ENCODE measurements at places on chromosomes 2 and 18.

GRCh38 chr2:47373747-47374146 lies 29.2 kb upstream of the MSH2 start:
- no peak overlapping the region for H3K4me3 ChIP-seq
- peaks cover 5% of the 10 kb centered on the region for H3K4me1 ChIP-seq
- no peak for DNase-seq
- no peaks in the 10 kb centered on the region for H3K27me3 ChIP-seq
- peaks cover 57% of the 10 kb centered on the region for H3K36me3 ChIP-seq
- no peak overlapping the region for H3K27ac ChIP-seq

GRCh38 chr2:149090706-149091105 lies 52.2 kb downstream of the LYPD6B start:
- H3K27ac ChIP-seq: no peak overlapping the region
- no peak for DNase-seq
- H3K36me3 ChIP-seq: no peaks in the 10 kb centered on the region
- H3K27me3 ChIP-seq: no peaks in the 10 kb centered on the region
- no peaks in the 10 kb centered on the region for H3K4me1 ChIP-seq

- no peaks in the 10 kb centered on the region for H3K36me3 ChIP-seq
- H3K4me1 ChIP-seq: no peaks in the 10 kb centered on the region
- no peak for DNase-seq
Measured at GRCh38 chr2:12773586-12774394, 57.1 kb downstream of the TRIB2 start.

DNA sequence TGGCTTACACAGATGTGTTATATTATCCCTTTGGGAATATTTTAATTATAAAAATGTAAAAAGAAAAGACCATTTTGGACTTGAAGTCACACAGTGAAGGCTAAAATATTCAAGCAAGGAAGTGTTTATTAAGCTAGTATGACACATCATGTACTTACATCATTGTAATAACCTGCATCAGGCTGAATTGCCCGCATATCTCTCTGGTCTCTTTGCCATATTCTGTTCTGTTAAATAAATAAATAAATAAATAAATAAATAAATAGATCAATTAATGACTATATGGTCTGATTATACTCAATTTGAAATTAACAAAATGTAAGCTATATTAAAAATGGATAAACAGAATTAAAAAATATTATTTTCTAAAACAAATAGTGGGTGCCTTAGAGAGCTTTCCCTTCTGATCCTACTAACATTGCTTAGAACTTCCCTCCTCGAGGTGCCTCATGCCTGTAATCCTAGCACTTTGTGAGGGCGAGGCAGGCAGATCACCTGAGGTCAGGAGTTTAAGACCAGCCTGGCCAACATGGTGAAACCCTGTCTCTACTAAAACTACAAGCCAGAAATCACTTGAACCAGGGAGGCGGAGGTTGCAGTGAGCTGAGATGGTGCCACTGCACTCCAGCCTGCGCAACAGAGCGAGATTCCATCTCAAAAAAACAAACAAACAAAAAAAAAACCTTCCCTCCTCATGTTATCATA lies 42.0 kb downstream of the WDR33 start:
- no peak overlapping the region for H3K4me3 ChIP-seq
- peaks cover 28% of the 10 kb centered on the region for H3K4me1 ChIP-seq
- peaks cover 74% of the 10 kb centered on the region for H3K36me3 ChIP-seq
- no peak for DNase-seq
- no peaks in the 10 kb centered on the region for H3K27me3 ChIP-seq
- H3K27ac ChIP-seq: peak overlapping the region; percentile 86

DNA sequence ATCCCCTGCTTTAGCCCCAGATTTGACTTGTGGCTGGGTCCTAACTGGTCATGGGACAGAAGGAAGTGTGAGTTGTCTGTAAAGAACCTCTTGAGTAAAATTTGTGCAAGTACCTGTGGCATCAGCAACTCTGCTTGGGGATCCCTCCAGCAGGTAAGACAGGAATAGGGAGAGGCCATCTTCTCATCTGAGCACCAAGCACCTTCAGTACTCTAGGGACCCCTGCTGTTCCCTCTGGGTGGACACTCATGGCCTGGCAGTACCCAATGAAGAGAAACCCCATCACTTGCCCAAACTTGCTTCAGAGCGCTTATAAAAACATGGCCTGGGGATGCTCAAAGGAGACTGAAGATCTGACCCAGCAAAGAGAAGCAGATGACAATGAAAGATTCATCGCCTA lies 297.8 kb downstream of the SP3 start:
- H3K27ac ChIP-seq: no peak overlapping the region
- H3K27me3 ChIP-seq: no peaks in the 10 kb centered on the region
- H3K36me3 ChIP-seq: no peaks in the 10 kb centered on the region

DNA sequence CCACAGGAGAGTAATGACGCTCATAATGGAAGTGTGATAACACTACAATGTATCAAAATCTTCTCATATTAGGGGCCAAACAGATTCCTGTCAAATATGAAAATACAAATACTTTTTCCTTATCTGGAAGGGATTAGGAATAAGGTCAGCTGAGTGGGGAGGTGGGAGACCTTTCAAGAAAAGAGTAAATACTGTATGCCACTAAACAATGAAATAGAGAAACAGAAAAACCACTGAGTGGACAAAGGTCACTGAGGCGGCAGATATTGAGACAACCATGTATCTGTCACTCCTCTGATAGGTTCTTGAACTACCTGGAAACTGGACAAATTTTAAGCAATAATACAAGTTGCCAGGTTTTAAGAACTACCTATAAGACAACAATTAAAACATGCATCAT lies 59.3 kb downstream of the RTTN start:
- H3K36me3 ChIP-seq: peaks cover 56% of the 10 kb centered on the region
- no peaks in the 10 kb centered on the region for H3K4me1 ChIP-seq
- no peak for DNase-seq
- no peaks in the 10 kb centered on the region for H3K27me3 ChIP-seq
- no peak overlapping the region for H3K27ac ChIP-seq

- no peaks in the 10 kb centered on the region for H3K27me3 ChIP-seq
- no peak overlapping the region for H3K27ac ChIP-seq
- no peak for DNase-seq
Measured at GRCh38 chr2:215614296-215614695, 178.4 kb upstream of the FN1 start.

DNA sequence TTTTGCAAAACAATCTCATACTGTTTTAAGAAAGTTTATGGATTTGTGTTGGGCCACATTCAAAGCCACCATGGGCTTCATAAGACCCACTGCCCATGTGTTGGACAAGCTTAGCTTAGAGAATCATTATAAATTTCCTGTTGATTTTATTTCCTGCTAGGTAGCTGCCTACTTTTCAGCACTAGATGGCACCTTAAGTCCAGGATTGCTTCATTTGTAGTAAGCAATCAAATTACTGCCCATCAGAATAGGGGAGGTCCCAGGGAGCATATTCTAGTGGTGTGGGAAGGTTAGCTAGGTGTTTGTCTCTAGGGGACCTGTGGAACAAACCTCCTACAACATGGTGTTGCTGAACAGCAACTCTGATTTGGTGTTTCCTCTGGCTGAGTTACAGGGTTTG lies 11.0 kb upstream of the DCDC2C start:
- no peak for DNase-seq
- H3K4me3 ChIP-seq: no peak overlapping the region
- H3K27ac ChIP-seq: no peak overlapping the region
- H3K36me3 ChIP-seq: no peaks in the 10 kb centered on the region
- no peaks in the 10 kb centered on the region for H3K4me1 ChIP-seq
- peaks cover 7% of the 10 kb centered on the region for H3K27me3 ChIP-seq

DNA sequence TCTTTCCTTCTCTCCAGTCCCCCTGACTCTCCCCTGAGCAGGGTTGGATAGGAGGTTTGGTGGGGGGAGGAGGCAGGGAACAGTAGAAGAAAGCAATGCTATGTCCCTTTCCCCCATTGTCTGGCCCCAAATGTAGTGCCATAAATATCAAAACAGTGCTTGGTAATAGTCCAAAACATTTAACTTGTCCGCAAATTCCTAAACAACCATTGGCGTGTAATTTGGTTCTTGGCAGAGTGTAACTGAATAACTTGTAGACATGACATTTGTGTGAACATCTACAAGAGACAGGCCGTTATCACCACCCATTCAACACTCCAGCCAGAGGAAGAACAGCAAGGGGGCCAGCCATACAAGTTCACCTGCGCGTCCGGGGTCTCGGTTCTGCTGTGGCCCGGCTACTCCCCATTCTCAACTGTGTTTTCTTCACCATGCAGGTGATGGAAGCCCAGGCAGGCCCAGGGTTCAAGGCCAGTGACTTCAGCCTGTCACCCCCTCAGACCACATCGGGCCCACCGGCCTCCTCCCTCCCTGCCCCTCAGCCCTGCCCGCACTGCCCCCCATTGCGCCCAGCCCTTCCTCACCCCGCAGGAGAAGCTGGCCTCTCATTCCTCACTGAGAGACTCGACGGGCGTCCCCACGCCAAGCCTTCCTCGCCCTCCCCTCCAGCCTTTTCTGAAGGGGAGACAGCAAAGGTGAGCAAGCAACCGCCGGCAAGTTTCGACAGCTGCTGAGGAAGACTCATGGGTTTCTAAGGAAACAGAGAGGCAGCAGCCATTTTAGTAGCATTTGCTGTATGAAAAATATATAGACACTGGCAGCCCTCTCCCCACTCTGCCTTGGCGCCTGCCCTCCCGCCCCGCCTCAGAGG lies 699 bp upstream of the RAPGEF4 start:
- H3K27me3 ChIP-seq: peaks cover 8% of the 10 kb centered on the region
- H3K27ac ChIP-seq: no peak overlapping the region
- no peak for DNase-seq
- no peaks in the 10 kb centered on the region for H3K4me1 ChIP-seq

- H3K4me1 ChIP-seq: no peaks in the 10 kb centered on the region
- DNase-seq: no peak
- no peaks in the 10 kb centered on the region for H3K27me3 ChIP-seq
- H3K4me3 ChIP-seq: no peak overlapping the region
- H3K36me3 ChIP-seq: no peaks in the 10 kb centered on the region
Measured at GRCh38 chr18:49967171-49967570, 153.8 kb upstream of the ACAA2 start.

DNA sequence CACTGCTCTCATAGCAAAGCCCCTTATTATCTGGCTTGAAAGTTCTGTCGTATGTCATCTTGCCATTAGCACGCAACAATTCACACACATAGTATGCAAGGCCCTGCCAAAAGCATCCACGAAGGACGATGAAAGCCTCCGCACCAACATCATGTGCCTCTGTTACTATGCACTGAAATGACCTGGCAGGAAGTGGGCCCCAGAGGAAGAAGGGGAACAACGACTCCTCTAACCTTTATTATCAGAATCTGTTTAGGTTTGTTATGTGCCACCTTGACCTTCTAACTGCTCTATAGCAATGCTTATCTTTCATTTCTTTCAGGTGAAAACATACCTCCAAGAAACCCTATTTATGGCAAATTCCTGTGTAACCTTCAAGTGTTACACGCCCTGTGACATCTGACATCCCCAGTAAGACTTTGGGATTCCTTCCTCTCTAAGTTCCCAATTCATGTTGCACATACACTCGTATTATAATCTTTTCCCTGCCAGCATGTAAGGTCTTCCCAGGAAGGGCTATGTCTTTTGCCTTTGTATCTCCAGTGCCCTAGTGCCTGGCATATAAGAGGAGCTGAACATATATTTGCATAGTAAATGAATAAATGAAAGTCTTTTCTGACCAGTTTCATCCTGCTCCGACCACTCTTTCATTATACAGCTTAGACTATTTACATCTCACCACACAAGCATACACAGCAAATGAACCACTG lies 7.0 kb upstream of the NDUFV2 start:
- no peaks in the 10 kb centered on the region for H3K36me3 ChIP-seq
- no peaks in the 10 kb centered on the region for H3K27me3 ChIP-seq
- H3K4me1 ChIP-seq: peaks cover 17% of the 10 kb centered on the region
- DNase-seq: no peak
- no peak overlapping the region for H3K4me3 ChIP-seq
- H3K27ac ChIP-seq: no peak overlapping the region

- H3K27ac ChIP-seq: no peak overlapping the region
- no peaks in the 10 kb centered on the region for H3K36me3 ChIP-seq
Measured at GRCh38 chr2:10741139-10741538, 19.7 kb downstream of the ATP6V1C2 start.

- no peaks in the 10 kb centered on the region for H3K27me3 ChIP-seq
- no peak for DNase-seq
- no peaks in the 10 kb centered on the region for H3K4me1 ChIP-seq
Measured at GRCh38 chr18:70454704-70455322, 166.0 kb downstream of the SOCS6 start.

DNA sequence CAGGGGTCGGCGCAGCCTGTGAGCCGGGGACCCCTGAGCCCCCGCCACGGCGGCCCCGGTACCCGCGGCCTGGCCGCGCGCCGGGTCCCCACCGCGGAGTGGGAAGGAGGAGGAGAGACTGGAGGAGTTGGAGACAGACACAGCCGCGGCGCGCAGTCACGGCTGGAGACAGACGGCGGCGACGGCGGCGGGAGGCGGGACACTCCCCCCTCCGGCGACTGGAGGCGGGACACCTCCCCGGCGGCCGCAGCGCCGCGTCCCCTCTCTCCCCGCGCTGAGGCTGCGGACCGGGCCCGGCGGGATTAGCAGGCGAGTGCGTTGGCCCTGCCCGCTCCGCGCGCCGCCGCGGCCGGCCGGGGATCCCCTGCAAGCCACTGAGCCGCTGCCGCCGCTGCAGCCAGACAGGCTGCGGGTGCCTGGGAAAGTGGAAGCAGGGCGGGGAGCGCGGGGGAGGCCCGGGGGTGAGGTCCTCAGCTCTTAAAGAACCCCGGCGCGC lies 1.0 kb upstream of the LDLRAD4 start:
- H3K36me3 ChIP-seq: no peaks in the 10 kb centered on the region
- no peaks in the 10 kb centered on the region for H3K4me1 ChIP-seq
- peak overlapping the region; percentile 43 for H3K4me3 ChIP-seq
- H3K27ac ChIP-seq: no peak overlapping the region

GRCh38 chr2:119485336-119486110 lies 38.8 kb downstream of the SCTR start:
- H3K27me3 ChIP-seq: no peaks in the 10 kb centered on the region
- no peak for DNase-seq
- no peak overlapping the region for H3K27ac ChIP-seq
- H3K4me3 ChIP-seq: no peak overlapping the region

- peak overlapping the region; percentile 33 for H3K27ac ChIP-seq
- no peak overlapping the region for H3K4me3 ChIP-seq
- DNase-seq: peak; percentile 88
- H3K36me3 ChIP-seq: no peaks in the 10 kb centered on the region
- no peaks in the 10 kb centered on the region for H3K27me3 ChIP-seq
Measured at GRCh38 chr2:29068513-29068912, 5.8 kb downstream of the PCARE start.

DNA sequence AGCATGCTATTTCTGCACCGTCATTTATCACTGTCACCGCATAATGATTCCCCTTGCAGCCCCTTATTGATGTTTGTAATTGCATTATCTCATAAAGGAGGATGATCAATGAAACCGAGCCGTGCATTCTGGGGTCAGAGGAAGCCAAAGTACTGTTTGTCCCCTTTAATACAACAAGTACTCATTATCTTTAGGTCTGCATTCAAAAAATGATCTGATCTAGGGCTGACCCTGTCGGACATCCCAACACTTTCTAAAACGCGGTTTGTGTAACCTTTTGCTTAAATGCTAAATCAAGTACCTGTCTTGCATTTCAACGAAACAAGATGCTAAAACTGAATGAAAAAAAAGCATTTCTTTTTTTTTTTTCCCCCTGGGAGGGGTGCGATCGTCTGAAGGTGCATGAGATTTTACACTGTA lies 143.8 kb downstream of the MEIS1 start:
- no peak overlapping the region for H3K4me3 ChIP-seq
- peaks cover 10% of the 10 kb centered on the region for H3K4me1 ChIP-seq
- DNase-seq: no peak
- peaks cover 25% of the 10 kb centered on the region for H3K27me3 ChIP-seq
- no peak overlapping the region for H3K27ac ChIP-seq

- H3K36me3 ChIP-seq: no peaks in the 10 kb centered on the region
- DNase-seq: no peak
- no peak overlapping the region for H3K27ac ChIP-seq
Measured at GRCh38 chr2:158962074-158962473, 6.4 kb upstream of the TANC1 start.

Data from RWPE2 (cell line).